Bone marrow (tissue), 2 donors: ENCODE measurements at places on chromosomes 11 and 22.

GRCh38 chr22:44795701-44796630 is 43.6 kb downstream of the ARHGAP8 start:
- DNase-seq: no peak

- DNase-seq: no peak
Measured at GRCh38 chr11:9646324-9646723, 17.6 kb upstream of the SWAP70 start.

DNA sequence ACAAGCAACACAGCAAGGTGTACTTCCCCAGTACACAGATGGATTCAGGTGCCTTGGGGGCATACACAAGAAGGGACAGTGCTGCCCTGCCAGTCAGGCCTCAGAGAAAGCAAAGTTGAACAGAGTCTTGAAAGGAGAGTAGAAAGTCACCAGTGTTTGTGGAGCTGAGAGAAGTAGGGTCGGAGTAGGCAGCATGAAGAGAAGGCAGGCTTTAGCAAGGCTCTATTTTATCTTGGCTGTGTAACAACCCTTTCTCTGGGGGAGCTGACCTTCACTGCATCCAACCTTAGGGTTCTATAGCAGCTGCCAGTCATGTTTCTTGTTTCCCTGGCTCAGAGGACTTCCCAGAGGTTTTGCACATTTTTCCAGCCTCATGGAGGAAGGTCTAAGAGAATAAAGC is 77.4 kb upstream of the BLID start:
- DNase-seq: no peak

DNA sequence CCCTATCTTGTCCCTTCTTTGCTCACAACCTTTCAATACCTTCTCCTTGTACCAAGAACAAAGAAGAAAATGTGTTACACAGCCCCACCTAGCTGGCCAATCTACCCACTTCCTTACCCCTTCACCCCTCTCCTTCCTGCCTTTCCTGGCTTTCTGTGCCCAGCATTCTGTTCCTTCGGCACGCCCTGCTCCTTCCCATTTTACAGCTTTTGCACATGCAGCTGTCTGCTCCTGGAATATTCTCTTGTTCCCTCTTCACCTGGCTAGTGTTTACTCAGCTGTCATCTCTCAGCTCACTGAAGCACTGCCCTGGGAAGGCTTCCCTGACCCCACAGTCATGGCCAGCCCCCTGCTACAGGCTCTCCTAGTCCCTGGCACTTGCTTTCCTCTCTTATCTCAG is 30.7 kb downstream of the SERPINH1 start:
- DNase-seq: no peak

DNA sequence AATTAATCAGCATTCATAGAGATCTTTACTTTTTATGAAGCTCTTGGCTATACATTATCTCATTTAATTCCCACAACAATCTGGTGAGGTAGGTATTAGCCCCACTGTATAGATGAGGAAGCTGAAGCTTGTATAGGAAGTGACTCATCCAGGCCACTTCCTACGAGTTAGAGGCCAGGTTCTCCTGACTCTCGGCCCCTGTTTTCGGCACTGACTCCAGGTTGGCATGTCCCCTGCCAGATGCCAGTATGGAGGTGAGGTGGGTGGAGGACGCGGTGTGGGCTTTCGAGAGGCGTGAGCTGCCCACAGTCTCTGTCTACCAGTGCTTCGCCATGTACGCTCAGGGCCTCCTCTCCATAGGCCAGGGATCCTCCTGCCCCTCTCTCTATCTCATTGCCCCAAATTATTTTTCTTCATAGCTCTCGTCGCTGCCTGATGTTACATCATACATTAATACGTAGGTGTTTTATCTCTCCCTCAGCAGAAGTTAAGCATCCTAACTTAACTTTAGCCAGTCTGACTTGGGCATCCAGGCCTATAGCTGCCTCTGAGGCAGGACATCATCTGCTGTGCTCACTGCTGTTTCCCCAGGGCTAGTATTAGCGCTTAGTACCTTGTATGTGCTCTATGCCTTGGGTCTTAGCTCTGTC is 9.0 kb downstream of the DGAT2 start:
- DNase-seq: no peak

DNA sequence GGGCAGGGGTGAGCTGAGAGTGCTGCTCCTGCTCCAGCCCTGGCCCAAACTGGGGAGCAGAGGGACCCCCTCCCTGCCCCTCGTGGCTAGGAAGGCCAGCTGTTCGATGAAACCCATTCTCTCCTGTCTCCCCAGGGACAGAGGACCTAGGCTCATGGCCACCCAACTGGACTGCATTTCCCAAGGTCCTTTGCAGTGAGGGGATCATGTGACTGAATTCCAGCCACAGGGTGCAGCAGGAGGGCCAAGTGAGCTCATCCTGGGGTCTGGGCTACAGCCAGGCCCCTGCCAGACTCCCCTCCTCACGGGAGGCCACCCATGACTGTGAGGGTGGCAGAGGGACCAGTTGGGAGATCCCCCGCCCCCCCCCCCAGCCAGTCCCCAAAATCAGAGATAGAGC is 777.6 kb downstream of the TBC1D22A start:
- DNase-seq: no peak

DNA sequence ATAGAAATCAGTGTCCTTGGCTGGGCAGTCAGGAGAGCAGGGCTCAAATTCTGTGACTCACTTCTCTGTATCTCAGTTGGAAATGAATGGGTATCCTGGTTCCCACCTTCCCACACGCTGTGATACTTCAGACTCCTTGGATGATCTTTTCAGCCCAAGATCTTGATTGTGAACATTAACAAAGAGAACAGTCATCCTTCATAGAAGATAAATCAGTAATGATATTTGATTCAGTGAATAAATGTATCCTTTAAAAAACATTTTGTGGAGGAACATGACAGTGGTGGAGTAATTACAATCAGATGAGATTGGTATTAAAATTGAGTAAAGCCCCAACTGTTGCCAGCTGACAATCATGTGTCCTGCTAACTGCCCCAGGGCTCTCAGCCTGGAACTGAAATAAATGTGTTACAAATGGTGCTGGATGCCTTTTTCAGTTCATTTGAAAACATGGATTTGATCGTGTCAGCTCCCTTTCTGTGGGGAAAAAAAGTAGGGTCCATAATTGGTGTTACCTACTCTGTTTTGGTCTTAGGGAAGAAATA is 72.9 kb upstream of the OR5AN1 start:
- DNase-seq: no peak

GRCh38 chr11:86949995-86950660 is 5.1 kb downstream of the FZD4 start:
- DNase-seq: no peak

DNA sequence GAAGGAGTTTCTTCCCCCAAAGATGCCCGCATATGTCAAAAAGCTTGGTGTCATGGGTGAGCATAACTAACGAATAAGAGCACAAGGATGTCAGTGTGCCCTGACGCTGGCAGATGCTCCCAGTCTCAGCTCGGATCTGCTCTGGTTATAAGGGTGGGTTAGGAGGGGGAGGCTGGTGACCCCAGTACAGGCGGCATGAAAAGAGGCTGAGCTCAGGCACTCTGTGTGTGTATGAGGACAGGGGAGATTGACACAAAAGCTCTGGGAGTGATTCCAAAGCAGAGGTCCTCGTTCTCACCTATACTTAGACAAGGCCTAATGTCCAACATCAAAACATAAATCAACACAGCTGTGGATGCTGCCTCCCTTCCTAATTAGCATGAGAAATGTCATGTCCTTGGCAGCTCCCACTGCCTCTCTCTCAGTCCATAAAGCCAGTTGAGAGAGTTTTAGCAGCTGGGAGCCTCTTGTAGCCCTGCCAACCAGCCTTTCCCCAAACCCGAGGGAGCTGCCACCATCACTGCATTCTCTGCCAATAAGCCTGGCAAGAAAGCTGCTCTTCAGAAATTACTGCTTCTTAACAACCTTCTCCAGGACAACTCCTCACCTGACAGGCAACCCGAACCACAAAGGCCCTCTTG is 59.8 kb downstream of the SC5D start:
- no peak for DNase-seq

DNA sequence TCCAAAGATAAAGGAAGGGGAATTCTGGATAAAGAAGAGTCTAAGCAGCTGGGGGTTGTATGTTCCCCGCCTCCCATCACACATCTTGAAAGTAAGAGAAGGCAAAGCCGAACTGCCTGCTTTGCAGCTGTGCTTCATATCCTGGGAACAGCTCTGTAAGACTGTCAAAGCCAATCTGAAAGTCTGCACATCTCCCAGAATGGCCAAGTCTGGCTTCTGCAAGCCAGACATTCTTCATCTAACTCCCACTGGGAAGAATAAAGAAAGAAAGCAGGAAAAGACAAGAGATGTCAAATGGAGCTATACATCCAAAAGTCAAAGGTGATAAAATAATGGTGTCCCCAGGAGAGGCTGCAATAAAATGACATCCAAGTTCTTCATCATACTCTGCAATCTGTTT is 15.4 kb downstream of the MORC2 start:
- DNase-seq: no peak

DNA sequence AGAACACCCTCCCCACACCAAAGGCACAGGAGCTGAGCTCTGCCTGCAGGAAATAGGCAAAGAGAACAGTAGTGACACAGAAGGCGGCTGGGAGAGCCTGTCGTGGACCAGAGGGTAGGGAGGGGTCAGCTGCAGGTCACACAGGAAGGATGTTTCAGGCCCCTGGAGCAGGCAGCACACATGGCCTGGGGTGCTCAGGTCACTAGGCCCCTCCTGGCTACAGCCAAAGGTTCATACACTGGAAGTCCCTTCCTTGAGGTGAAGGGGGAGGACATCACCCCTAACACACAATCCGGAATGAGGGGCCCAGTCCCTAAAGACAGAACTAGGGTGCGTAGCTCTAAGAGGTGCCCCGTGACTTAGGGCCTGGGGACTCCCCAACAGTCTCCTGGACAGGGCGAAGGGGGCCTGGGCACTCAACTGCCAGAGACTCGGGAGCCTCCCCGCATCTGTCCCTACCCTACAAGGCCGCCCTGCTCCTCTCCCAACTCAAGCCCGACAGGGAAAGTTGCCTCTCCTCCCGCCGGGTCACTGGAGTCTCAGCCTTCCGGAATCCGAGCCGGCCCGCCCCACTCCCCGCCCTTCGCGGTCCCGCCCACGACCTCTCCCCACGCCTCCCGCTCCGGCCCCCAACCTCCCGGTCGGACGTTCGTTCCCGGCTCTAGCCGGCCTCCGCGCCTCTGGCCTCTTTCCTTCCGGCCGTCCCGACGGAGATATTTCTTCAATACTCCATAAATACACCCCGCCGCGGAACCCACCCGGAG is at the start of gene CYB5R2:
CYB5R2 (minus strand) TSS at position 541 of the 764 bp plus-strand sequence. CDS start 675 bp downstream, outside the sequence.
- no peak for DNase-seq

- DNase-seq: no peak
Measured at GRCh38 chr11:63683133-63683991, 2.1 kb downstream of the RTN3 start.

- peak; percentile 43 for DNase-seq
Measured at GRCh38 chr22:37544955-37545702, 15.2 kb upstream of the CDC42EP1 start.

DNA sequence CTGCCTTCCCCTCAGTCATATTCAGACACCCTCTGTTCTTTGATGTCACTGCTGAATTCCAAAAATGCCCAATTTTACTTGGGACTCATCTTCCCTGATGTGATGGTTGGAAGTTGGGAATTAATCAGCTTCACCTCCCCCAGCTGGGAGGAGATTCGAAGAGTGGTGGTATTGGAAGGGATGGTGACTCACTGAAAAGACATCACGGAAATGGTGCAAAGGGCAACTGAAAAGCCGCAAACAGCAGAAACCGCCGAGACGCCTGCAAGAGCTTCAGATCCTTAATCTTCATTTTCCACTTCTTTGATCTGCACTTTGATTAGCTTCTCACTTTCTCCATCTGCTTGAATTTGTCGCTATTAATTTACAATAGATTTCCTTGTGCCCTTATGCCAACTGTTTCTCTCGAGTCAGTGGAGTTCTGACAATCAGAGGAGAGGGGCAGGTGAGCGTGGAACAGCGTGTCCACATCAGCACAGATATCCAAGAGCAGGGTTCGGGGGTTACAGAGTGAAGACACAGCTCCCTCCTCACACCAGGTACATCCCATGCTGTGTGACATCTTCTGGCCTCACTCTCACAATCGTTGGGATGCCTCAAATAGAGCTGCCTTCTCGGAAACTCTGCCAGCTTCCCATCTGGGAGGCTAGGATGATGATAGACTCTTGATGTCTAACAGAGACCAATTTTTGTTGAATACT is 325.4 kb downstream of the BRD1 start:
- DNase-seq: no peak

DNA sequence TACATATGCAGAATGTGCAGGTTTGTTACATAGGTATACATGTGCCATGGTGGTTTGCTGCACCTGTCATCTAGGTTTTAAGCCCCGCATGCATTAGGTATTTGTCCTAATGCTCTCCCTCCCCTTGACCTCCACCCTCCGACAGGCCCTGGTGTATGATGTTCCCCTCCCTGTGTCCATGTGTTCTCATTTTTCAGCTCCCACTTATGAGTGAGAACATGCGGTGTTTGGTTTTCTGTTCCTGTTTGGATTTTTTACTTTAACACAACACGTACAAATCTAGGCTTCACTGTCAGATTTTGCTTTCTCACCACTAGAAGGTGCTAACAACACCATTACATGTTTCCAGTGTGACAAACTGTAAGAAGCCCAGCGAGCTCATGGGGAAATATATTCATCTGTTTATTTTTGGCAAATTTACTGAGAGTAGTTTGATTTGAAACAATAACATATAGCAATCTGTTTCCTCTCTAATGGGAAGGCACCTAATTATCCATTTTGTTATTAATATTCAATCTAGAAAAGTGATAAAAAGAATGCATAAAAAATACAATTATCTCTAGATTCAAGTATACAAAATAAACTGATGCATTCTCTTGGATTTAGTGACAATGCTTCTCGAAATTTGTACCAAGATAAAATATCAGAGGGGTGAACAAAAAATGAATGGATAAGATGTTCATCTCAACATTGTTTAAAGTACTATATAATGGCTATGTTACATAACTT is 23.2 kb upstream of the BIRC3 start:
- peak; percentile 22 for DNase-seq

GRCh38 chr11:34104680-34105078 is 750 bp upstream of the NAT10 start:
- no peak for DNase-seq

GRCh38 chr22:46450931-46451561 is 86.4 kb downstream of the CELSR1 start:
- DNase-seq: no peak
